NCI-H1436 (cell line): ENCODE measurements at places on chromosomes 7 and 10.

- DNase-seq = no peak
Observed at GRCh38 chr7:27269455-27269854, 26.9 kb downstream of the EVX1 start.

GRCh38 chr10:125103466-125103865, 56.9 kb downstream of the CTBP2 start:
- DNase-seq = no peak

DNA sequence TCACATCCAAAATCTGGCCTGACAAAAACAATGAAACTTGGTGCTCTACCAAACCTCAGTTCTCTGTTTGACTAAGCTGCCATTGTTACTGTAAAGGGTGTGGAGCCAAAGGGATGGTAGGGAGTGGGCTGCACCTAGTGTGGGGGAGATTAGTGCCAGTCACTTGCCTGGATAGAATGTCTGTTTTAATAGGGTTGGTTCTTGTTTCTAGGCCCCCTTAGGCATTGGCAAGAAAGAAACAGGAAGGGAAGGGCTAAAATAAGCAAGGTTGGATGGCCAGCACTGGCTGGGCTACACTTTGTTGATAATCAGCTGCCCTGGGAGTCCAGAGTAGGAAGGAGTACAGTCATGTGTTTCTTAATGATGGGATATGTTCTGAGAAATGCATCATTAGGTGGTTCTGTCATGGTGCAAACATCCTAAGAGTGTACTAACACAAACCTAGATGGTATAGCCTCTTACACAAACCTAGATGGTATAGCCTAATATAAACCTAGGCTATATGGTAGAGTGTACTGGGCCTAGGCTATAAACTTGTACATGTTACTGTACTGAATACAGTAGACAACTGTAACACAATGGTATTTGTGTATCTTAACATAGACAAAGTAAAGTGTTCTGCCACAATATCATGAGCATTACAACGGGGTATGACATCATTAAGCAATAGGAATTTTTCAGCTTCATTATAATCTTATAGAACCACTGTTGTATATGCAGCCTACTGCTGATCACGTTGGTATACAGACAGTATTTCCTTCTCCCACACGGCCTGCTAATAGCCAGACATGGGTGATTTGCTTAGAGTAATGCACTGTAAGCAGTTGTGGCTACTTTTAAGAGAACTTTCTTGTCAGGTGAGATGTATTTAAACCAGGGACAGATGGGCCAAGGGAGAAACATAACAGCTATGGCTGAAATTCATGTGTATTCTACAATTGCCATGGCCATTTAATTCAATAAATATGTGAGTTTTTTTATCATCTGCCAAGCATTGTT, 15.4 kb downstream of the BBIP1 start:
- no peak for DNase-seq

- no peak for DNase-seq
Observed at GRCh38 chr7:148733496-148733895, 34.8 kb downstream of the CUL1 start.

- DNase-seq = no peak
Observed at GRCh38 chr7:88638583-88638982, 120.9 kb upstream of the ZNF804B start.

DNA sequence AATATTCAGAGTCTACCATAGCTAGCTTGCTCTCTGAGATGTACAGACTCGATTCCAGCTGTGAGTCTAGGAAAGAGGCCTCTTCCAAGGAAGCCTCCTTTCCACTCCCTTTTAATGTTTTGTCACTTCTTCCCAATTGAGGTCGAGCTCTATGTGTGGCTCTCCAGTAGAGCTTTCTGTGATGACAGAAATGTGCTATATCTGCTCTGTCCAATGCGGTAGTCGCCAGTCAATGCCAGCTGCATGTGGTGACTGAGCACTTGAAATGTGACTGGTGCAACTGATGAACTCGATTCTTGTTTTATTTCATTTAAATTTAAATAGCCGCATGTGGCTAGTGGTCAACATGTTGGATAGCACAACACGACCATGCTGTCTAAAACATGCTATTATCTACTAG, 387.0 kb upstream of the NRP1 start:
- DNase-seq = no peak

GRCh38 chr10:18658271-18659124, 733 bp upstream of the ARL5B start:
- DNase-seq = no peak

GRCh38 chr10:803041-803741, 113.7 kb upstream of the DIP2C start:
- no peak for DNase-seq

DNA sequence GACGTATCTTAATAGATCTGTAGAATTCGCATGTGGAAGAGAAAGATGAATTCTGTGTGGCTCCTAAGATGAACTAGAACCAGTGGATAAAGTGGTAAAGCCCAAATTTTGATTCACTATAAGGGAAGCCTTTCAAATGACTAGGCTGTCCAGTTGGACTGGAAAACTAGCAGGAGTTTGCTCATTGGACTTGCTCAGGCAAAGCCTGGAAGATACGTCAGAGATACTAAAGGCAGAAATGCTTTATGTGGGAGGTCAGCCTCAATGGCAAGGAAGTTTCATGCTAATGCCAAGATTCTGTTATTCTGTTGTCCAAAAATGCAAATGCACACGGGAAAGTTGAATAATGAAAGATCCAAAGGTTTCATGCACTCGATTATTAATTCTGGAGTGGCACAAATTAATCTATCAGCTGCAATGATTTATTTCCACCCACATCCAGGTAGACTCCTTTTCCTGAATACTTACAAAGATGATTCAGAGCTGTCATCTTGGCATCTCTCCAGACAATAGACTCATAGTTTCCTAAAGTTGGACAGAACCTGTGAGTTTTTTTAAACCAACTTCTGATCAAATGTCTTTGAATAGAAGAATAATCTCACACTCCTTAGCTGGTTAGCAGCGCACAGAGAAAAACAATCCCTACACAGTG, 20.5 kb upstream of the PPP1R3C start:
- no peak for DNase-seq

- no peak for DNase-seq
Observed at GRCh38 chr7:113099284-113099919, 12.8 kb upstream of the GPR85 start.

- DNase-seq = peak; percentile 69
Observed at GRCh38 chr10:77837248-77837924, 89.2 kb downstream of the DLG5 start.

DNA sequence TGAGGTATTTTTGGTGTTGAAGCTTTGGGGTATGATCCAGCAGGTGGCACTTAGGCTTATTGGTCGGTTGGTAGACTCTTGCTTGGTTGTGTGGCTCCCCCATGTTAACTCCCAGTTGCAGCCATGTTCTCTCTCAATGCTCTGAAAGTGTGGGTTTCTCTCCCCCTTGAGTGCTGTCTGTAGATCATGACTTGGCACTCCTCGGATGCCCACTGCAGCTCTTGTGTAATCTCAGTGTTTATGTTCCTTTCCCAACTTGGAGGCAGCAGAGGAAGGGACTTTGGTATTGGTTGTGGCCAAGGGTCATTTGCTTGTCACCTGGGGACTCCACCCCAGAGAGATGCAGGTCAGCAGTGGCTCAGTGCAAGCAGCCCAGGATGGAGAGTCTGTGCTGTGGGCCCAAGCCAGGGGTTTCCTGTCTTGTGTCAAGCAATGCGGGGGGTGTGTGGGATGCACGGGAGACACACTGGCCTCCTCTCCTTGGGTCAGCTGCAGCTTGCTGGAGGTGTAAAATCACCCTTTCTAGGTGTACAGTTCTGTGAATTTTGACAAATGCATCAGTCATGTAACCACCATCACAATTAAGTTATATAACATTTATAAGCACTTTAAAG, 36.9 kb downstream of the PIK3CG start:
- no peak for DNase-seq

DNA sequence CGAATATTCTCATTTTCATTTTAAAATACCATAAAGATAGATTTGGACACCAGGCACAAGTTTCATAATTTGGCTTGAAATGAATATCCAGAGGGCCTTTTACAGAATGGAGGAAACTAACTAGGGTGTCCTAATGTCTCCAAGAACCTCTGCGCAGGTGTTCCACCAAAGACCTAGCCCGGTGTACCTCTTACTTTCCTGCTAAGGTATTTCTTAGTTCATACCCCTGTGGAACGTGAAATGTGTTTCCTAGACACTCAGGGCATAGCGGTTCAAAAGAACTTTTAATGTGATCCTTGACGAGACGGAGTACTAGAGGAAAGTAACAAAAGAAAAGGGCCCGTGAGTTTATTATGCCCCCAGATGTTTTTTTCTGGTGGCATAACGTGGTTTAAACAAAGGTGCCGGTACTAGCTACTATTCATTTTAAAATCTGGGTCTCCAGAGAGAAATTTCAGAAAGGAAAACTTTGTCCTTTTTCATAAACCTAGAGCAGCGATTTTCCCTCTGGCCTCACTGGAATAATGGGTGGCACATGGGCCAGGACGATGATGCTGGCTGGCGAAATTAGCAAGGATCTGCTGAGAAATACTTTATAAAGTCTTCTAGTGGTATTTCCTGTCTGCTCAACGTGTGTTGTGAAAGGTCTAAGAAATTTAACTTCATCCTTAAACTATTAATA, 1.4 kb downstream of the APBB1IP start:
- DNase-seq = no peak

DNA sequence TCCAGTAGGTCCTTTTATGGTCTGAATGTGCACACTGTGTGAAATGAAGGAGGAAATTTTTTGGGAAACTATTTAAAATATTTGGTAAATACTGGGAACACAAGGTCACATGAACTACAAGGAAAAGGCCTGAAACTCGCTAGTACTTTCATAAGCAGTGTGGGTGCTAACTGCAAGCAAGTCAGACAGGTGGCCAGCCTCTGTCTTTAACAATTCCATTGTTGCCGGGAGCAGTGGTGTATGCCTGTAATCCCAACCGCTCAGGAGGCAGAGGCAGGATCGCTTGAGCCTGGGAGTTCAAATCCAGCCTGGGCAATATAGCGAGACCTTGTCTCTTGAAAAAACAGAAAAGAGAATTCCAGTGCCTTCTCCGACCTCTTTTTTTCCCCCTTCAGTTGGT, 37.5 kb downstream of the SMURF1 start:
- DNase-seq = no peak
